ENCODE measurements at places on chromosomes 6 and 20.

DNA sequence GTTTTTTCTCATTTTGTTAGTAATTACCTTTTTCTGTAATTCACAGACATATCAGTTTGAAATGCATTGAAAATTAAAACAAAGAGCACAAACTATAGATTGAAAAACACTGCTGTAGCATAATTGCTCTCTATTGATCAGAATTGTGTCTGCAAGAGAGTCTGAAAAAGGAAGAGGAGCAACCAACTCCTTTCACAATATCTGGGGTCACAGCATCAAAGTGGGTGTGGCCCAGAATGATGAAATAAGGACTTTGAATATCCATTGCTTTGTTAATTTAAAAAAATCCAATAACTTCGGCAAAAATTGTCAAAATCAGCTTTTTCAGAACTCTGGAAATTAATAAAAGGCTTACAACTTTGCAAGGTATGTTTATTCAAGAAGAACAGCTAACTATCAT is 99.2 kb downstream of the MYLK4 start:
- DNase-seq, result no peak

- DNase-seq, result no peak
These were observed 14.3 kb upstream of the C20orf144 start for GRCh38 chr20:33647603-33648395.

DNA sequence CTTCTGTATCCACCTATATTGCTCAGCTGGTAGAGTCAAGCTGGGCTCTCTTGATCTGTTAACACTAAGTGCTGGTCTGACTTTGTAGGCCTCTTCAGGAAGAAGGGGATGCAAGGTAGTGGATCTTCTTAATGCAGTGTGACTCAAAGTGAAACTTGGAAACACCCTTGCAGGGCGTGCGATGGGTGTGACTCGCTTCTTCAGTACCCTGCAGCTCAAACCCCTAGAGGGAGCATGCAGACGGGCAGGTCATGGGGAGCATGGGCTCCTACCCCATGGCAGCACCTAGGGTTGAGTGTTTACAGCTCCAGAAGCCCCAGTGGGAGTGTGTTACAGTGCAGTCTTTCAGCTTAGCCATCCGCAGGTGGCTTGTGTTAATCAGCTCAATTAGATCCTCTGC is 757 bp upstream of the SAMD3 start:
- no peak for DNase-seq

GRCh38 chr6:137736048-137736818 is 130.8 kb upstream of the TNFAIP3 start:
- no peak for DNase-seq

Data from Ammon's horn (tissue), 1 donor.